ENCODE measurements at places on chromosomes 3 and 15.

GRCh38 chr3:46477756-46478155 lies 13.1 kb upstream of the LTF start:
- DNase-seq: no peak

DNA sequence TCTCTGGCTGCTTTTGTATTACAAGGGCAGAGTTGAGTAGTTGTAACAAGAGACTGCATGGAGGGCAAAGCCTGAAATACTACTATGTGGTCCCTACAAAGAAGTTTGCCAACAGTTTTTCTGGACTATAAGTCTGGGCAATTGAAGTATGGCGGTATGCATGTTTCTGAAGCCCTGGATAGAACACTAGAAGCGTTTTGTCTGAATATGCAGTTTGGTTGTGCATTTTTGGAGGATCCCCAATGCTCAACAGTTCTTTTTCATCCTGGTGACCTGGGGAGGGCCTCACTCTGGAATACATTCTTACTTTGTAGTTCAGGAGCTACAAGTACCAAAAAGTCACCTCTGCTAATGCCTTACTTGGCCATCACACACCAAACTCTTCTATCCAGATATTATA lies 29.6 kb downstream of the SH3GL3 start:
- DNase-seq: no peak

GRCh38 chr3:132854856-132855535 lies 132.8 kb upstream of the NPHP3 start:
- no peak for DNase-seq

GRCh38 chr15:38847666-38848065 lies 283.1 kb upstream of the RASGRP1 start:
- DNase-seq: no peak

DNA sequence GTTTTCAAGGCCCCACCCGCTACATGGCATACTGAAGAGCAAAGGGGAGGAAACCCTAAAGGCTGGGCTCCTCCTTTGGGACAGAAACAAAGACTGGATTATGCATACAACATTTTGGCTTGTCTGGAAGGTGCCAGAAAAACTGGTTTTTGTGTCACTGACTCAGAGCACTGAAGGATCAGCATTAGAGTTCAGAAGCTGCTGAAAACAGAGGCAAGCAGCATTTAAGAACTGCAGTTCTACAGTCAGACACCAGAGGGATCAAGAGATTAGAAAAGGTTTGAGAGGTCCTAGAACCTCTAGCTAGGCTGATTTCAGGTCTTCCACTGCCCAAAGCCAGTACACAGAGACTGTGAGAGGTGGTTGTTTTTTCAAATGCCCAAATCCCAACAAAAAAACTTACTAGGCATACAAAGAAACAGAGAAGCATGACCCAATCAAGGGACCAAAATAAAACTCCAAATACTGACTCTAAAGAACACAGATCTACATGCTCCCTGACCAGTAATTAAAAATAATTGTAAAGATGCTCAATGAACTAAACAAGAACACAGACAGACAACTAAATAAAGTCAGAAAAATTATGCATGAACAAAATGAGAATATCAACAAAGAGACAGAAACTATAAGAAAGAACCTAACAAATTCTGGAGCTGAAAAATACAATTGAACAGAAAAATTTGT lies 91.2 kb downstream of the SENP2 start:
- DNase-seq: no peak

- no peak for DNase-seq
Measured at GRCh38 chr3:107525644-107526305, 3.0 kb downstream of the BBX start.

- no peak for DNase-seq
Measured at GRCh38 chr3:168926426-168926825, 737.1 kb downstream of the MECOM start.

DNA sequence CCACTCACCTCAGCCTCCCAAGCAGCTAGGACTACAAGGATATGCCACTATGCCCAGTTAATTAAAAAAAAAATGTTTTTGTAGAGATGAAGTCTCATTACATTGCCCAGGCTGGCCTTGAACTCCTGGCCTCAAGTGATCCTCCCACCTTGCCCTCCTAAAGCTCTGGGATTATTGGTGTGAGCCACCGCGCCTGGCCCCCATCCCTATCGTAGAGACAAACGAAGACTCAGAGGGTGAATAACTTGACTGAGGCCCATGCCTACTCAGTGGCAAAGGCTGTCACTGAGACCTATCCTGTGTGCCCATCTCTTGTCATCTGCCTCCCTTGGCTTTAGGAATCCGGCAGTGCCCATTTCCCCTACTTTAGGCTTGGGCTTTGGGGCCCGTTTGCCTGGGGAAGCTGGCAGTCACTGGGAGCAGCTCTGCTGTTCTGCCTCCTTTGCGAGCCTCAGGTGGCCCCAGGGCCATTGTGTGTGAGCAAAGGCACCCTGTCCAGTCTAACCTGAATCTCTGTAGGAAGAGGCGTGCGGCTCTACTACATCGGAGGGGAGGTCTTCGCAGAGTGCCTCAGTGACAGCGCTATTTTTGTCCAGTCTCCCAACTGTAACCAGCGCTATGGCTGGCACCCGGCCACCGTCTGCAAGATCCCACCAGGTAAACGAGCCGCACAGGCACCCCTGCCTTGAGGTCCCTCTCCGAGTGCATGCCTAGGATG lies 70.1 kb downstream of the AAGAB start:
- no peak for DNase-seq

GRCh38 chr3:2823437-2824211 lies 286.6 kb downstream of the IL5RA start:
- DNase-seq: no peak

DNA sequence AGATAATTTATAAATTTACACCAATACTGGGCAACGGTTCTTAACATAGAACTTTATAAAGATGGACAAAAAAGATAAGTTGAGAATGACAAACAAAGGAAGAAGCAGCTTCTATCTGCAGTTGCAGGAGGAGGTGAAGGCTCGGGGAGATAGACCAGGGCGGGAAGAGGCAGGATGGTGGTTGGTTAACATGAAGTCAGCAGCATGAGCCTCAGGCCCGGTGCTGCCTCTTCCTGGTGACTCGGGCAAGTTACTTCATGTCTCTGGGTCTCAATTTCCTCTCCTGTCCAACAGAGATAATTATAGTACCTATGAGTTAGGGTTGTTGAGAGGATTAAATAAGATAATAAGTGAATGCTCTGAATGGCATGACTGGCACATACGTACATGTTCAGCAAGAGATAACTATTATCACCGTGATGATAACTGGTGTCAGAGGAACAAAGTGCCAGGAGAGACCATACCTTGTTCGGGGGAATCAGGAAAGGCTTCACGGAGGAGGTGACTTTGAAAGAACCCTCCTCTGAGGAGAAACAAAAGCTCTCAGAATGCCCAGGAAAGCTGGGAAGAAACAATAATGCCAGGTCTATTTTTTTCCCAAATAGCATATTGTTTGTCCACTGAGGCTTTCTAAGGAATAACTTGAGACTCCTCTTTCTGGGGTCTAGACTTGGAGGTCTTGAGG lies 4.4 kb downstream of the PAK6 start:
- DNase-seq: no peak

DNA sequence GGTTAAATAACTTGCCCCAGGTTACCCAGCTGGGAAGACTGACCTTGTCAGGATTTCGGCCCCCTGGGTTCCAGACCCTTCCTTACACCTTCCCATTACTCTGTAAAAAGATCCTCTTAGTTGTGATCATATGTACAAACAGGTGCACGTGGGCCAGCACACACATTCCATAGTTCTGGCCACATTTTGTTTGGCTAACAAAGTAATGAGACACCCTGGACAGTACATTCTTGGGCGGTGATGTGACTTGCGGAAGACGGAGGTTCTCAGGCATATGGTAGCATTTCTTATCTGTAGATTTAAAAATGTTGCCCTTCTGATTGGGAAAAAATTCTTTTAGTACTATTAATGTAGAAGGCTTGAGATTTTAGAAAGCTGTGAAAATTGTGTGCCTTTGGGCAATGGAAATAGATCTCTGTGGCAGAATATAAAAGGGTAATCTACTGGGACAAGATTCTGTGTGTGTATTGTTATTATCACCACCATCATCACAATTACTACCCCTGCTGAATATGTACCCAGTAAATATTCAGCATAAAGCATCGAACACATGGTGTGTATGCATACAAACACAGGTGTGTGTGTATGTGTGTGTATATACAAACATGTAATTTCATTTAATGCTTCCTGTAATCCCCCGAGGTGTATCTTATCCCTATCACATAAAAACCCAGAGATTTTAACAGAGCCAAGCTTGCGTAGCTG lies 205.4 kb upstream of the UBE2E1 start:
- no peak for DNase-seq

GRCh38 chr3:194870394-194871110 lies 184.9 kb downstream of the FAM43A start:
- no peak for DNase-seq

DNA sequence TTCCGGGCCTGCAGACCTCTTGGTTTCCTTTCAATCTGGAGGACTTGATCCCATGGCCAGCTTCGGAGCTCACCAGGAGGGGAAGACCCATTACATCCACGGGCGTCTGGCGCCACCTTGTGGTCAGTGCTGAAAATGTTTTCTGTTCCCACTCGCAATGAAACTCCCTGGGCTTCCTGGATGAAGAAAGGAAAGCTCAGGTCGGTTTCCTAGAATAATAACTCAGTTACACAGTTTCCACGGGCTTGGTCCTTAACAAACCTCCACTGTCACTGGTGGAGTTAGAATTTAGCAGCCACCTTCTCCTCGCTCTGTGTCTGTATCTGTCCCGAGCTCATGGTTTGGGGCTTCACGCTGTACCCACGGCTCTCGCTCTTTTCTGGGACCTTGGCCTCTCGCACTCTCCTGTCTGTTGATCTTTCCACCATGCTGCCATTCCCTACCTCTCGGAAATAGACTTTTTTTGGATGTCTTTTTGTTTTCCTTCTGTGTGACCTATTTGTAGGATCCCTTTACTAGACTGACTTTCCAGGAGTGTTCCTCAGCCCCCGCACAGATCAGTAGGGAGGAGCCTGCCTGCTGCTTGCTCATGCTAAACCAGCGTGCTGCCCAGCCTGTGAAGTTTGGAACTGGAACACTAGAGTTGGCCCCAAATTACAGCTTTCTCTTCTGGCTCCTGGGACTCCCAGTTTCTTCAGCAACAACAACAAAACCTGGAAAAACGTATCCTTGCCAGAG lies 56.3 kb downstream of the IL20RB start:
- peak; percentile 86 for DNase-seq

GRCh38 chr15:80684697-80685096 lies 10.4 kb upstream of the ABHD17C start:
- DNase-seq: no peak

- DNase-seq: no peak
Measured at GRCh38 chr3:125083776-125084175, 28.0 kb upstream of the HEG1 start.

GRCh38 chr3:159765860-159766294 lies 222.8 kb upstream of the IL12A start:
- no peak for DNase-seq

DNA sequence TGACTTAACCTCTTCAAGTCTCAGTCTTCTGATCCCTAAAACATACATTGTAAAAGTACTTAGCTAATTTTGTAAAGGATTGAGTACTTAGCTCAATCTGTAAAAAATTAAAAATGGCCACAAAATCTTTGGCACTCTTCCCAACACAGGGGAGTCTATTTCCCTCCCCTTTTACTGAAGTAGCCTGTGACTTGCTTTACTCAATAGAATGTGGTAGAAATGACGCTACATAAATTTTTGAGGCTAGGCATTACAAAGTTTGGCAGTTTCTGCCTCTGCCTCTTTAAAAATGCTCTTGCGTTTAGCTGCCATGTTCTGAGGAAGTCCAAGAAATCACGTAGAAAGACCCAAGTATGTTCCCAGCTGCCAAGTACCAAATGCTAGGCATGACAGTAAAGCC lies 80.2 kb downstream of the CBLB start:
- DNase-seq: no peak

DNA sequence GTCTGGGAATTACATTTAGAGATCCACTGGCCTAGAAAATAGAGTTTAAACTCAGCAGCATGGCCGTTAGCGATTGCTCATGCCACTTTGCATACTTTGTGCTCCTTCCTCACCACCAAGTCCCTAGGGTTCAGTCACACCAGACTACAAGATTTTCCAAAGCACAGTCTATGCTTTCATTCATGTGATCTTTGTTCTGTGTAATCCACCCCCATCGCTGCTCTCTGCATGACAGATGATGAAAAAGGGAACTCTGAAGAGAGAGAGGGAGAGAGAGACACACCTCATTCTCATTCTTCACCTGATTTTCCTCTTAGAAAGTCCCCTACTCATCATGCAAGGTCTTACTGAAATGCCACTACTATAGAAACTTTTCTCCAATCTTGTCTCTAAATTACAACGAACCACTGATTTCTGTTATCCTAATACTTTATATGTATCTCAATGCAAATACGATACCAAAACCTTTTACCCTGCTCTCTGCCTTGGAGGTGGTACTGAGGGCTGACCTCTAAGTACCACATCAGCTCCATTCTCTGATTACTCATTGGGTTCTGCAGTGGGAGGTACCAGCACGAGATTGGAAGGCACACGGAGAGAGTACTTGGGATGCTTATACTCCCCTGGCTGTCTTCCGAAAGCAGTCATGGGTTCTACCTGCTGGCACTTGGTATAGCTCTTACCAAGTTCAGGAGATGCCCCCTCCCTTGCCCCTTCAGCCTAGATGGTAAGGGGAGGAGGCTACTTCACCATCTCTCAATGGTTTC lies 1.1 kb upstream of the PARP15 start:
- DNase-seq: no peak

DNA sequence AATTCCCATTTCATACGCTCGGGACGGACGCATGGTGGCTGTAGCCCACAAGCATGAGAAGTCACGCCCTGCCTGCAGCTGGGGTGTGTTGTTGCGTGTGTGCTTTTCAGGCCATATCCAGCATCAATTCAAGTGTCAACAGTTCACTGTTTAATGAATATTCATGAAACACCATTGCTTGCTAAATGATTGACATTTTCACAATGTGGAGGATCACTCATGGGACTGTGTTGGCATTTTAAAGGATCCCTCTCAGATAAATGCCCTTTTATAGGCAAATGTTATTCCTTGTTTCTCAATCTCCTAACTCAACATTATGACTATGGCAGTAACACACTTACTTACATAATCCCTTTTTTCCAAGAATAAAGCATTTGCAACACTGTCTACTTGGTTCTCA lies 511.3 kb downstream of the GABRG3 start:
- DNase-seq: no peak

DNA sequence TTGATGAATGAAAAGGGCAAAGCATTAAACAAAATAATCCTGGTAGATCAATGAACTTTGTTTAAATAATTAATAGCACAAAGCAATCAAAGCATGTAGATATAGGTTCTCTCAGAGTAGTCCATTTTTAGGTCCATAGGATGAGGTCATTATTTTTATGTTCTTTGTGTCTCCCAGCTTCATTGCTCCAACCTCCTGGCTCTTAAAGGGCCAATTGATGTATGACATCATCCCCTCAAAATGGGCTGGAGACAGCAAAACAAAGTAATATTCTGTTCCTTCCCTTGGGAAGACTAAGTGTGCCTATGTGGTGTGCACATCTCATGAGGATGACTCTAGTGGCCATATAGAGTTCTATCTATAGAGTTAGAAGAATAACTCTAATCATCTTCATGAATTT lies 49.5 kb downstream of the HMG20A start:
- no peak for DNase-seq
